ENCODE measurements at places on chromosomes 5 and 9.
A peak's percentile ranks its signal among the peaks of the same experiment; 100 is the strongest.

DNA sequence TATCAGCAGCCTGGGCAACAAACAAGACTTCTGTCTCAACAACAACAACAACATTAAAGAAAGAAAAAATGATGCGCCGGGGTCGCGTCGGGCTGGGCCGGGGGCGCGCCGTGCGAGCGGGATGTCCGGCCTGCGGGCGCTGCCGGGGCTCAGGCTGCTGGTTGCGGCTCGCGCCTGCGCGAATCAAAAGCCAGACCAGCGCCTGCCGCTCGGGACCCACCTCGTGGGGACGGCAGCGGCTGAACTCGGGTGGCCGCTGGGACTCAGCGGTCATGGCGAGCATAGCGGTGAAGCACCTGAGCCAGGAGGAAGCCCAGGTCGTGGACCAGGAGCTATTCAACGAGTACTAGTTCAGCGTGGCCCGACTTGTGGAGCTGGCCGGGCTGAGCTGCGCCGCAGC lies 11.9 kb upstream of the NHP2 start:
- DNase-seq, result no peak

DNA sequence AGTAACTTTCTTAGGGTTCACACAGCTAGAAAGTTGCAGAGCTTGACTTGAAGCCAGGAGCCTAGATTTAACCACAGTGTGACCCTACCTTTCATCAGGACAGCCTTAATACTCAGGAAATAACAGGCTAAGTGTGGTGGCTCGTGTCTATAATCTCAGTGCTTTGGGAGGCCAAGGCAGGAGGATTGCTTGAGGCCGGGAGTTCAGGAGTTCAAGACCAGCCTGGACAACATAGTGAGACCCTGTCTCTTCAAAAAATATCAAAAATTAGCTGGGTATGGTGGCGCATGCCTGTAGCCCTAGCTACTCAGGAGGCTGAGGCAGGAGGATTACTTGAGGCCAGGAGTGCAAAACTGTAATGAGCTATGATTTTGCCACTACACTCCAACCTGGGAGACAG lies 681.1 kb downstream of the MAT2B start:
- DNase-seq, result no peak

- DNase-seq, result no peak
Measured at GRCh38 chr5:135315386-135315785, 83.6 kb downstream of the MACROH2A1 start.

GRCh38 chr5:28574606-28575005 lies 1536.2 kb upstream of the CDH9 start:
- no peak for DNase-seq

DNA sequence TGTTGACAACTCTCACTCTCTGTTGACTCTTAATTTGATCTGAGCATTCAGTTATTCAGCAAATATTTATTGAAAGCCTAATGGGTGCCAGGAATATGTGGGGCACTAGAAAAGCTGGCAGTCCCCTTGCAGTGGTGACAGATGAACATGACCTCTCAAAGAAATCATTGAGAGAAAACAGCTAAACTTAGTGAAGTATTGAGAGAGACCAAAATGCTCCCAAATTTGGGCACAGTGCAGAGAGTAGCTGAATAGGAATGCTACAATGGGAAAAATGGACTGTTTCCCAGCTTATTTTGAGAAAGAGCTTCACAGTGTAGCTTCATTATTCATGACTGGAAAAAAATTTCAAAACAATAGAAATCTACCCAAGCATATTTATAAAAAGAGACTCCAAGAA lies 257.9 kb downstream of the SGCD start:
- DNase-seq, result no peak

- DNase-seq, result peak; percentile 29
Measured at GRCh38 chr9:36924757-36925432, 109.2 kb downstream of the PAX5 start.

- no peak for DNase-seq
Measured at GRCh38 chr5:154176181-154176580, 14.4 kb upstream of the GALNT10 start.

- DNase-seq, result no peak
Measured at GRCh38 chr9:36109071-36109470, 27.5 kb upstream of the GLIPR2 start.

- no peak for DNase-seq
Measured at GRCh38 chr5:124614105-124614504, 132.3 kb downstream of the ZNF608 start.

DNA sequence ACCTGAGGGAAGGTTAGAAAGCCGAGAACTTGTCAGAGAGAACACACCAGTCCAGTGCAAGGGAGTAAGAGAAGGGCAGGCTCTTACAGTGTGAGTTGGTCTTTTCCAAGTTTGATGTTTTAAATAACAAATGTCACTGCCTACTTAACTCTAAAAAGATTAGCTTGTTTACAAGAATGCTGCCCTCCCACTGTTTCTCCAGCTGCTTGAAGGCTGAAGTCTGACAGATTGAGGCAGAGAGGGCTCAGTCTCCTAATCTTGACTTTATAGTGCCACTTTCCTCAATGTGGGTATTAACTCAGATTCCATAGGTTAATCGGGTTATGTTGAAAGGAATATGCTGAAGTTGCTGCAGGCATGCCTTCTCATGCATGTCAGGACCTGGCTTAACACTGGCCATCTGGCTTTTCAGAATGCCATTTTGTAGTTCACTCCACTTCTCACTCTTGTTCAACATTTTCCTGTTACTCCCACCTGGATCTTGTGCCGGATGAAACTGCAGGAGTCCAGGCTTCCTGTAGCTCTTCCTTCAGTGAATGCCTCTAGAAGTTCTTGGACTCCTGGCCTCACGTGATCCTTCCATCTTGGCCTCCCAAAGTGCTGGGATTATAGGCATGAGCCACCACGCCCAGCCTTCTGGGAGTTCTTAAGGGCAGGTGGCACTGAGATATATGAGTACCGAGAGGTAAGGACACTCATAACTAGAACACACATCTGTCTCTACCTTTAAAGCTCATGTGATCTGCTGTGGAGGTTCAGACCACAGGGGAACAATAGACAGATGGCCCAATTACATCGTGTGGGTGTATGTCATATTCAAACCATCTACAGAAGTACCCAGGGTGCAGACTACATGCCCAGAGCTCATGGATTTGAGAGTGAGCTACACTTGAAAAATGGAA lies 249.7 kb downstream of the ARHGAP26 start:
- no peak for DNase-seq

DNA sequence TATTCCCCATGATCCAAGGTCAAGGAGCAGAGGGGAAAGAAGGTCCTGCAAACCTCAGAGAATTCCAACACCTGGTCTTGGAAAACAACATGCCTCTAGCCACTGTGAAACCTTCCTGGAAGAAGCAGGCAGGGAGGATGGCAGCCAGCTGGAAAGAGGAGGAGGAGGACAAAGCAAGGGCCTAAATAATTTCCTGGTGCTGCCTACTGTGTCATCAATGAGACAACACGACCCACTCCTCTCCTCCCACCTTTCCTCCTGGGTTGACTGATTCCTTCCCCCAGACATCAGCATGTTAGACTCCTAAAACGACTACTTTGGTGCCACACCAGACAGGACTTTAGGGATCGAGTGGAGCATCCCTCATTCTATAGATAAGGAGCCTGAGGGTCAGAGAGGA lies 78.8 kb downstream of the KLHL3 start:
- no peak for DNase-seq

- DNase-seq, result no peak
Measured at GRCh38 chr5:180596668-180597231, 5.5 kb upstream of the SCGB3A1 start.

GRCh38 chr5:448061-448765 lies 5.2 kb downstream of the EXOC3 start:
- no peak for DNase-seq

DNA sequence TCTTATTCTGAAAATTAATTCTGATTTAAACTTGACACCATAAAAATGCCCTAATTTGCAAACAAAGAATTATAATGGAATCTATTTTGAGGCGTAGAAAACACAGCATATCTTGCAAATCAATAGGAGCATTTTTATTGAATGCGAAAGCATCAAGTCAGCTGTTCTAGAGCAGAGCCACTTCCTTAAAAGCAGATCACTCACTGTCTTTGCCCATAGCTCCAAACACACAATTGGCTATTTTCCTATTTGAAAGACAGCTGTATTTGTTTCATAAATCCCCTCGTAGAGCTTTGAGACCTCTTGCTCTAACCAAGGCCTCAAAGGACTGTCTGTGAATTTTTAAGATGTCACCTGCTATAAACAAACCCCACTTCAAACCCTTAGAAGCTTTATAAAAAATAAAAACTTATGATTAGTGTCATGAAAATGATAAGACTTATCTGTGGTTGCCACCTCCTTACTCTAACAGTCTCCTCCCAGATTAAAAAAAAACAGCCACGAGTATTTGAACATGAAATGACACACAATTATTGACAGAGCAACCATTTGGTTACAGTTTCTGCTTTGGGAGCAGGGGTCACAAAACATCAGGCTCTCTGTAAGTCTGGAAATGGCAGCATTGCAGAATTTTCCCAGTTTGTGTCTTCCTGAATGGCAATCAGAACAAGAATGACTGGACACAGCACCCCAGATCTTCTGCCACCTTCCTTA lies 75.6 kb upstream of the RASEF start:
- no peak for DNase-seq

DNA sequence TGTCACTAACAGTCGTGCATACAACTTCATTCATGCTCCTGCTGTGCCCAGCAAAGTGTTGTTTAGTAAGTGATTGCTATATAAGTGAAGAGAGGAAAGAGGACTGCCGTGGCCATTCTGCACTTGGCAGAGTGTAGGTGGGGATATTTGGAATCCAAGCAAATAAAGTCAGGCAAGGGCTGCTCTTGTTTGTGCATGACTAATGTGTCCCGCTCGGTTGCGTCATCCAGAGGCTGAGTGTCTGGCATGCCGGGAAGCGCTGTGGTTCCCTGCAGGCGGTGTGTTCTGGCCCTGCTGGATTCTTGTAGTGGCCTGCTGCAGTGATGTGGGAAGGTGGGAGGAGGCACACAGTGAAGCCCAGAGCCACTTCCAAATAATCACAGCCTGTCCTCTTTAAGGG lies 136.9 kb upstream of the ANKH start:
- peak; percentile 88 for DNase-seq

GRCh38 chr9:131578731-131579504 lies 33.6 kb downstream of the PRRT1B start:
- no peak for DNase-seq

DNA sequence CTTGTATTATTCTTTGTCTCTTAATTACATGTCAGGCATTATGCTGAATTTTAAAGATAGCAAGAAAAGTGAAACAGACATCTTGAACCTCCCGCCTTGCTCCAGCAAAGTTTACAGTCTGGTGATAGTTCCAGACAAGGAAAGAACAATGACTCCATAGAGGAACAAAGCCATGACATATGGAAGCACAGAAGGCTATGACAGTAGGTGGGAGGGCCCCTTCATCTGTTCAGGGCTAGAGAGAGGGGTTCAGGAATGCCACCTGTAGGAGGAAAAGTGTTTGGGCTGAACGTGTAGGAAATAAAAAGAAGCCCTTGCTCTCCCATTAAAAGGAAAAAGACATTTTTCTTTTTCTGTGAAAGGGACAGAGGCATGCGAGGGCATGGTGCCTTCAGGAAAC lies 315.6 kb downstream of the TRIM32 start:
- no peak for DNase-seq

GRCh38 chr5:128163991-128164390 lies 80.4 kb downstream of the SLC12A2 start:
- DNase-seq, result no peak

DNA sequence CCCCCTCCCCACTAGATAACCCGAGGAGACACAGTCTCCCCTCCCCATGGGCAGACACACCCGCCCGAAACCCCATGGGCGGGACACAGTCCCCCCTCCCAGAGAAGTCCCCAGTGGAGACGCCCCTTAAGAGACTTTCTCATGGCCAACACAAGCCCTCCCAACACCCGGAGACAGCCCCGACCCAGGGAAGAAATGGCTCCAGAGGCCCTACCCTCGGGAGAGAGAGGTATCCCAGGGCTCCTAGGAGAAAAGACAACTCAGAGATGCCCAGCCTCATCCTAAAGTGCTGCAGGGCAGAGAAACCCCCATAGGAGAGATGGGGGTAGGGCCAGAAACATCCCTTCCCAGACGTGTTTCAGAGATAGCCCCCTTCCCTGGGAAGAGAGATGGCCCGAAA lies 27.4 kb downstream of the PCDH1 start:
- DNase-seq, result no peak

DNA sequence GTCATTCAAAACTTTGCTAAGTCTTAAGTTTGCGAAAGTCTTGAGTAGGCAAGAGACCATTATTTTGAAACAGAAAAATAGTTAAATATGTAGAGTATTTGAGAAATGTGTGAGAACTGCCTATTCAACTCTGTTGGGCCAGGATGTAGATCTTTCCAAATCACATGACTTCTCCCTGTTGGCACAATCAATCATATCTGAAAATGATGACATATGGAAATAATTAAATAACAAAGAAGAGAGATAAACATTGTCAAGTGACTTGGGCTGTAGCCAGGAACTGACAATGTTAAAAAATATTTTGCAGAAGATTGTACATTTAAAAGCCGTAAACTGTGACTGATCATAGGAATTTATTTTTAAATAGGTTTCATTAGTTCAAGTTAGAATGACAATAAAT lies 104.6 kb upstream of the IL6ST start:
- no peak for DNase-seq

DNA sequence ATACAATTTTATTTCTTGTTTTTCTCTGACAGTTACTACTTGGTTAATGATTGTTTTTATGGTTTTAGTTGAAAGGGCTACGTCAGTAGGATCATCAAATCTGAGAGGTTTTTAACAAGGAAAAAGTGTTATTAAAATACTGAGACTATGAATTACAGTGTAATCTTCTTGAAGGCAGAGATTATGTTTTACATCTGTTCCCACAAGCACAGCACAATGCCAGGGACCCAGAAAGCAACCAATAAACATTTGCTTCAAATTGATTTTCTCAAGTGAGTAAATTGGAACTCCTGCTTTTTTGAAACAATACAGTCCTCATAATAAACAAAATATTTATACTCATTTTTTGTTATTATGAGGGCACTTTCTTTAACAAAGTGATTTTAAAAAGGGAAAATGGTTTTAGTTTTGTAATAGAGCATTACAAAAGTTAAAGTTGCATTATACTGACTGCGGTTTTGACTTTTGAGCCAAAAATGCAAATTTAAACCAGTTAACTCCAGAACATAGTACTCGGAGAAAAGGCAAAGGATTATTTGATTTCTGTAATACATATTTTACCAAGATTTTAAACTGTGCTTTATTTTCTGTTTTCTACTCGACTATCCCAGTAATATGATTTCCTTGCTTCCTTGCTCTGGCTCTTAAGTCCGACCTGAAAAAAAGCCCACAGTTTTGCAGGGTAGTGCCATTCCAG lies 176.9 kb downstream of the GDNF start:
- DNase-seq, result no peak

GRCh38 chr5:154244476-154244875 lies 53.9 kb downstream of the GALNT10 start:
- DNase-seq, result no peak
